Activated naive CD8-positive, alpha-beta T cell treated with anti-CD3 and anti-CD28 coated beads for 36 hours (primary cell): ENCODE measurements at places on chromosomes 1 and 21.

DNA sequence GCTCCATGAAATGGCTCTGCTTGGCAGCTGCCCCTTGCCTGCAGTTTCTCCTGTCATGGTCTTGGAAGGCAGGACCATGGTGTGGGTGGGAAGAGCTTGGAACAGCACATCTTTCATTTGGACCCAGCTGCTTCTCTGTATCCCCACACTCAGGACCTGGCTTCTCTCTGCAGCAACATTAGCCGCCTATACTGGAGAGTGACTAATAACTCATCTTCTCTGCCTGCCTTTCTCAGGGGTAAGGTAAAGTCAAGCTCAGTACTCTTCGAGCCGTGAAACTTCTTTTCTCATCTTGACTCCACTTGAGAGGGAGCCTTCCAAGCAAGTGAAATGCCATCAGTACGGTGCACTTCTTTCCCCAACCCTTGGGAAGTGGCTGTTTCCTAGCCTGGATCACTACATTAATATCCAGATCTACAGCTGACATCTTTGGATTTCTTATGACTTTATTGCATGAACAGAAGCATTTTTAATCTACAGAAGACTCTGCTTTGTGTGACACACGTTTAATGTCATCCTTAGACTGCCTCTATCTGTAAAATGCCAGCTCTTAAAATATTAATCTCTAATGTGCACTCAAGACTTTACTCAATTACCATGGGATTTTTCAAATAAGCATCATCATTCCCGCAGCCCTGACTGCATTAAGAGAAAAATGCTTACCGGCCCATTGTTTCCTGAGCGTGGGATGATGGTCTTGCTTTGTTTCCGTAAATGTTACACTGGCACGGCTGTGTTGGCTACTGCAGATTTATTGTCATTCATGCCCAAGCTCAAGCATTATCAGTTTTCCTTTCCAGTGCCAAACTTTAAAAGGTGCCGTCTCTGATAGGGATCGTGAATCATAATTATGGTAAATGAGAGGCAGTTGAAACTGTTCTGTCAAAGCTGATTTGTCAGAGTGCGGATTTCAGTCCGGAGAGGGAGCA, 242.9 kb downstream of the HHAT start:
- H3K4me1 ChIP-seq, result no peaks in the 10 kb centered on the region
- no peak overlapping the region for H3K27ac ChIP-seq
- DNase-seq, result no peak
- no peak overlapping the region for H3K4me3 ChIP-seq
- H3K27me3 ChIP-seq, result no peaks in the 10 kb centered on the region

- no peak overlapping the region for H3K27ac ChIP-seq
- no peak for DNase-seq
- no peaks in the 10 kb centered on the region for H3K27me3 ChIP-seq
- H3K4me3 ChIP-seq, result no peak overlapping the region
- no peaks in the 10 kb centered on the region for H3K36me3 ChIP-seq
Observed at GRCh38 chr1:69029649-69030048, 532.8 kb upstream of the DEPDC1 start.

GRCh38 chr1:230772457-230773395, 25.5 kb downstream of the CAPN9 start:
- no peak overlapping the region for H3K27ac ChIP-seq
- DNase-seq, result no peak
- no peaks in the 10 kb centered on the region for H3K36me3 ChIP-seq
- H3K4me3 ChIP-seq, result no peak overlapping the region
- peaks cover 3% of the 10 kb centered on the region for H3K27me3 ChIP-seq

- H3K36me3 ChIP-seq, result peaks cover 34% of the 10 kb centered on the region
- H3K27ac ChIP-seq, result peak overlapping the region; percentile 21
- H3K4me1 ChIP-seq, result peaks cover 28% of the 10 kb centered on the region
- H3K27me3 ChIP-seq, result no peaks in the 10 kb centered on the region
- no peak overlapping the region for H3K4me3 ChIP-seq
- no peak for DNase-seq
Observed at GRCh38 chr1:74729741-74730478, 2.9 kb downstream of the CRYZ start.

- no peak for DNase-seq
- no peak overlapping the region for H3K4me3 ChIP-seq
- peaks cover 3% of the 10 kb centered on the region for H3K27me3 ChIP-seq
- H3K36me3 ChIP-seq, result no peaks in the 10 kb centered on the region
Observed at GRCh38 chr21:17539743-17540341, 27.0 kb downstream of the CXADR start.

DNA sequence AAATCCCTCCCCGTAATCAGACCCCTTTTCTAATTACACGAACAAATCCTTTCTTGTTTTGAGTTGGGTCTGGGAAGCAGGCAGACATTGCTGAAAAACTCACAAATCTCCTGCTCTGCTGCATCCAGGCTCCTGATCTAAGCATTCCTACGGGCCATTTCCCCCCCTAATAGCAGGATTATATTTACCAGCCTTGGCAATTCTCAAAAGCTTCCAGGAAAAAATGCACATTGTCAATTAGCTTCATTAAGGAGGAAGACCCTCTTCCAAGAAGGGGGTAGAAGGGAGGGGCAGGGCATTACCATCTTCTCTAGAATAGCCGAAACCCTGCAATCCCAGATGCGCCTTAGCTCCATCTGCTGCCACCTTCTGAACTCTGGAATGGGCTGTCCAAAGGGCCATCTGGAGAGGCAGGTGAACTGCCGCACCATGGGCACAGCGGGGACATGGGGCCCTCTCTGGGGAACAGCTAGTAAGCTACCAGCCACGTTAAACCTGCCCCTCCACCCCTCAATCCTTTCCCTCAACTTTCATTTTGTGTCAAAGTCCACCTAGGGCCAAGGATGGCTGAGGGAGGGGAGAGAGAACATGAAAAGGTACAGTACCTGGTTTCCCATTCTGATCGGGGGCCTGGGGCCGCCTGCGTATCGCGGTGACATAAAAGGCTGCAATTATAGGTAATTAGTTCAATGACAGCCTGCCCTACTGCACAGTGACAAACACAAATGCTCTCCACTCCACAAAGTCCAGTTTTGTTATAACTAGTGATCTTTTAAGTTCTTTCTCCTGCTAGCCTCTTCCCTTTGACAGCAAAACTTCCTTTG, 56.8 kb downstream of the MRPL37 start:
- no peak overlapping the region for H3K4me3 ChIP-seq
- no peaks in the 10 kb centered on the region for H3K4me1 ChIP-seq
- no peak overlapping the region for H3K27ac ChIP-seq

DNA sequence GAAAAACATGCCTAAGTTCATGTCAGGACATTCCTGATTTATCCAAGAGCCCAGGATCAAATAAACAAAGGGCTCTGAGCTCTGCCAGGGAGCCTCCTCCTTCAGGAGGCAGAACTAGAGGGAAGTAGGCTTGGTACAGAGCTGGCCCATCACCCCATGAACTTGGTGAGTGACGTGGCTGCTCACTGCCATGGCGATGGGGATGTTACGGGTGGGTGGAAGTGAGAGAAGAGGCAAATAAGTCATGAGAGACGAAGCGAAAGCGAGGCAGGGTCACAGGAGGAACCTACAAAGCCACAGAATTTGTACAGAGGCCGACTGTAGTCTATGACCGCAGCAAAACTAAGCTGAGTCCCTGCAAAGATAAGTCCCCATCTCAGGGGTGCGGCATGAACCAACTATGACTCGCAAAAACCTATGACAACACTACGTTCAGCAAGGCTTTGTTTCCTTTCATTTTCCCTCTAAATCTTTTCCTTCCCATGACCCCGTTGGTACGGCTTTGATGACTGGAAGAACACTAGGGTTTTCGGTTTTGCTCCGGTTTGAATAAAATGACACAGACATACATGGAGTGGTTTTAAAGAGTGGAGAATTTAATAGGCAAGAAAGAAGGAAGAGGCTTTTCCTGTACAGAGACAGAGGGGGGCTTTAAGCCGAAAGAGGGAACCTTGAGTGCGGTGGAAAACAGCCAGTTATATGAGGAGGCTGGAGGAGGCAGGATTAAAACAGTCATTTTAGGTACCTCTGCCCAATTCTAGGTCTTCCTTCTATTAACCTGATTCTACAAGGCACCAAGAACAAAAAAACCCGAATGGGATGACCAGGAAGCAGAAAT, 74.1 kb downstream of the CD46 start:
- H3K27ac ChIP-seq, result peak overlapping the region; percentile 91
- H3K36me3 ChIP-seq, result peaks cover 23% of the 10 kb centered on the region
- peak overlapping the region; percentile 77 for H3K4me3 ChIP-seq
- no peaks in the 10 kb centered on the region for H3K27me3 ChIP-seq
- peak; percentile 88 for DNase-seq
